ENCODE measurements at places on chromosomes 2 and 18. TPM values are rescaled to one million over a fixed set of nuclear protein-coding genes. Genes with fewer than 3 reads are reported as not detected.

NEU2 gene
- total RNA-seq = not detected

STK17B gene
- total RNA-seq = 16.9 TPM

RPS27A gene
- 2,062 TPM for total RNA-seq

GPR39 gene
- not detected for total RNA-seq

RAB17 gene
- not detected for total RNA-seq

DLX1 gene
- total RNA-seq = not detected

CPO gene
- not detected for total RNA-seq

ACKR3 gene
- 2.1 TPM for total RNA-seq

KDM3A gene
- 11.6 TPM for total RNA-seq

CD207 gene
- total RNA-seq = not detected

HRH4 gene
- total RNA-seq = not detected

ATP8B1 gene
- 10.9 TPM for total RNA-seq

LRRTM4 gene
- total RNA-seq = not detected

TCF7L1 gene
- total RNA-seq = 1.4 TPM

NOSTRIN gene
- not detected for total RNA-seq

COL5A2 gene
- 529 TPM for total RNA-seq

SCN3A gene
- not detected for total RNA-seq

PAIP2B gene
- total RNA-seq = 0.52 TPM

PIKFYVE gene
- 21.7 TPM for total RNA-seq

PRKAG3 gene
- 0.40 TPM for total RNA-seq

MYCN gene
- 0.32 TPM for total RNA-seq

RBKS gene
- total RNA-seq = 1.4 TPM

BCL2 gene
- total RNA-seq = 0.91 TPM

CFAP65 gene
- total RNA-seq = not detected

UGT1A9 gene
- not detected for total RNA-seq

FOXD4L1 gene
- total RNA-seq = under 0.01 TPM

Measured in epithelial cell of alveolus of lung (primary cell).